T-helper 1 cell (primary cell): ENCODE measurements at places on chromosomes 3 and 15.

DNA sequence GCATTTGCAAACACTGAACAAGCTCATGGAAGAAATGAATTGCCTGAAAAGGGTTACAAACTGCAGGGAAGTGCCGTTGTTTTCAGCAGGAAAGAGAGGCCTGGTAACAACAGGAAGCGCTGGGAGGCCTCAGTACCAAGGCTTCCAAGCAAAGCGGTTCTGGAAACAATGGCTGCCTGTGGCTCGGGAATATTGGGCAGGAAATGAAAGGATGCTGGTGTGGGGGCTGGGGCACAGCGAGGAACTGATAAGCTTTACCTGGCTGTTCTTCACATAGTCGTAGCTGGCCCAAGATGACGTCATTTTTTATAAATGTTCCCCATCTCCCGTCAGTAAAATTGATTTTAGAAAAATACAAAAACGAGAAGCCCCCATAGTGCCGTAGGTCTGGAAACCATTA, 55.9 kb downstream of the ARHGAP31 start:
- DNase-seq = no peak

- no peak for DNase-seq
Observed at GRCh38 chr3:172629470-172629869, 81.4 kb downstream of the NCEH1 start.

DNA sequence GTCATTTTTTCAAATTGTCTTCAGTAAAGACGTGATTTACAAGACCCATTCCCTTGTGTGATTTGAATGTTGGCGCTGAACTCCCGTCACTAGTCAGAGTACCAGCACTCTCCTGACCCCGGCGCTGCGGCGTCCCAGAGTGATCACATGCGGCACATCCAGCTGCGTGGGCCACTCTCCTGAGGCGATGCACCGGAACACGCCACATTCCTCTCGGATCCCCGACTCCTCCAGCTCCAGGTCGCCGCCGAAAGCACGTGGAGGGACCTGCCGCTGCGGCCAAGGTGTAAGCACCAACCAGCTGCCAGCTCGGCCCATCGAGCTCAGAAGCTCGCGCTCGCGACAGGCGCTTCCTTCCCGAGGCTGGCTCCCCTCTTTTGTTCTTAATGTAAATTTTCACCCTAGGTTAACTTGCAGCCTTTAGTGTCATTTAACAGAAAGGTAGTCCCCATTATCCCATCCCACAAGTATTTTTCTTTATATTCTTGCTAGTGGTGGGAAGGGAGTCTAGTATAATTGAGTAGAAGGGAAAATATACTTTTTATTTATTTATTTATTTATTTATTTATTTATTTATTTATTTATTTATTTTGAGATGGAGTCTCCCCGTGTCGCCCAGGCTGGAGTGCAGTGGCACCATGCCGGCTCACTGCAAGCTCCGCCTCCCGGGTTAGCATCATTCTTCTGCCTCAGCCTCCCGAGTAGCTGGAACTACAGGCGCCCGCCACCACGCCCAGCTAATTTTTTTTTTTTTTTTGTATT, 61.7 kb upstream of the VGLL3 start:
- DNase-seq = no peak

DNA sequence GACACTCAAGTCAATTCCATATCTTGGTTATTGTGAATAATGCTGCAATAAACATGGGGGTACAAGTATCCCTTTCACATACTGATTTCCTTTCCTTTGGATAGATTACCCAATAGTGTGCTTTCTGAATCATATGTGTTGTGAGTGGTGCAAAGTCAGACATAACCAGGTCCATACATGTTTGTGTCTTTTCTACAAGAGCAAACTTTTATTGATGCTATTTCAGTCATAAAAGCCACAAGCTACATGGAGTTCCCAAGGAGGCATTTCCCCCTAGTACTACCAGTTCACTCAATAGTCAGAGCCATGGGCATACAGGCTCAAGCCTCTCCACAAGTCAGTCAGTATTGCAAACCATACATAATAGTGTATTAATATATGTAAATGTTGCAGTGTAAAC, 10.1 kb downstream of the CEP63 start:
- no peak for DNase-seq

DNA sequence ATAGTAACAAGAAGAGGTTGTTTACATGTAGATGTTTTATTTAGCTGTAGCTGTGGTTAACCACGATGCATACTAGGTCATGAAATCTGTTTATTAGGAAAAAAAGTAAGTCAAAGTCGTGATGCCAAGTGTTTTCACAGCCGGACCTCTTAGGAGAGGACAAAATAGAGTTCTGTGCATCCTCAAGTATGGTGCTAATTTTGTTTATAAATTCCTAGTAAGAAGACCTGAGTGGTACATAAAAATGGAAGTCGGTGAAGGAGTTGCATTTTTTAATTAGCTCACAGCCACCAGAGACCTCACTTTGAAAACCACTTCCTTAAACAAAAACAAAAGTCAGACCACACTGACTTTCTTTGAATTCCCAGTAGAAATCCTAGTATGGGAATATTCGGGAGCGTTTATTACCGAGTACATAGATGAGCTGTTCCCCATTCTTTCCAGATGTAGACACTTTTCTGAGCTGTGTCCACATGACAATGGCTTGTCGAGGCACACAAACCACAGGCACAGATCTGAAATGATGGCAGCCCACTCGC, 143.6 kb upstream of the UBE2E1 start:
- DNase-seq = no peak

DNA sequence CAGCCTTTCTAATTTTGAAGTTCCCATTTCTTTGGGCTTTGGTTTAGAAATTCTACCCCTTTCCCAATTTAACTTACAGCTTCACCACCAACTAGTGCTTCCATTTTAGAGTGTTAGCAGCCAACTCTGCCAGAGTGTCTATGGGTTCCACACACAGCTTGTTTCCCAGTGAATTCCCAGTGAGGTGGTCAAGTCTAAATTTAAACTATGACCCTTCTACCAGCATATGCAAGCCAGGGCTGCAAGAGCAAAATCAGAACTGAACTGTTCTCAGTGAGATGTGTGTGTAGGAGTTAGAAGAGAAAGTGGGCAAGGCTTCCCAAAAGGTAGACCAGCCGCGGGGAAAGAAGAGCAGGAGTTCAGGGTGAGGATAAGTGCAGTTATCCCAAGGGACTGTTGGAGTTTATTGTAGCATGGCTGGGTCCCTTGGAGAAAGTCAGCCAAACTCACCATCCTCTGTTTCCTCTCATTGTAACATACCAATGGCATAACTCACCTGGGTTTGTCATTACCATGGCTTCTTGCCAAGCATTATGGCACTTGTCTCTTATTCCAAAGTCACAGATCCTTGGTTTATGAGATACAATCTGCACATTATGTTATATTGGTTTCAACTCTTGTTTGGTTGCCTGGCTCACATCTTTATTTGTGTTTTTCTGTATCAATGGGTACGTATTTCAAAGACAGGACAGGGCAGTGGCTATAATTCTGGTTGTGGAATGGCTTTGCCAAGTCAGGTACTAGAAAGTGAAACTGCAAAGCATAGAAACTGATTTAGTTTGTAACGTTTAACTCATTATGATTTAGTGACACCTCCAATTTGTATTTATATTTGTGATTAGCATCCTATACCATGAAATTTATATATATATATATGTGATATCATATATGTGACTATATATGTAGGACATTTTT, 130.2 kb upstream of the UMPS start:
- DNase-seq = no peak

GRCh38 chr3:196217307-196218154, 1.2 kb downstream of the SLC51A start:
- no peak for DNase-seq

DNA sequence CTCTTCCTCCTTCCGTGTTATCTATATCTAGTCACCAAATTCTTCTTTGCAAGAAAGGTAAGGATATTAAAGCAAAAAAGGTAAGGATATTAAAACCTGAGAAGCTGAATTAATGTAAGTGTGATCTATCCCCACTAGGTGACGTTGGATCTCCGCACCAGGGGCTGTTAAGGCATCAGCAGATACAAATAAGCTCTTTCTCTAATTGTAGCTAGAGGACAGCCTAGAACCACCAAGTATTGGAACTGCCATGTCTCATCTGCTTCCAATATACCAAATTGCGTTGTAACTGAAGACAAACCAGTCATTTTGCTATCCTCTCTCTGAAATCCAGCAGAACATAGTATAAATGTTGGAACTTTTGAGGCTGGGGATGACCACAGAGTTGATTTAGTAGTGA, 471.2 kb upstream of the TGFBR2 start:
- DNase-seq = no peak

- DNase-seq = peak; percentile 17
Observed at GRCh38 chr3:72997421-72997961, 880 bp downstream of the PPP4R2 start.

DNA sequence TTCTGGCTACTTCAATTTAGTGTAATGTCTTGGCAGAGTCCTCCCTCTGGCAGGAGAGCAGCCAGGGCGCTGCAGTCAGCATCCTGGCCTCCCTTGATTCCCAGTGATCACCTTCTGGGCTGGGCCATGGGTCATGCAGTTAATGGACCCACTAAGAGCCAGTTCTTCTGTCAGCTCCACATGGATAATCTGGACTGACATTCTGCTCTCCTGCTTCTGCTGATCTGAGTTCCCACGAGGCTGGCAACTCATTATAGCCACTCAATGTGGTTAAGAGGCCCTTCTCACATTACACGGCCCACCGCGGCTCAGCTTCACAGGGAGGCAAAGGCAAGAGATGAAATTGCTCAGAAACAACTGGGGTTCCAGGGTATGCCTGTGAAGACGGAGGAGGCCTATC, 94.0 kb downstream of the WDR76 start:
- no peak for DNase-seq

- no peak for DNase-seq
Observed at GRCh38 chr3:194265505-194265892, 85.6 kb downstream of the CPN2 start.

DNA sequence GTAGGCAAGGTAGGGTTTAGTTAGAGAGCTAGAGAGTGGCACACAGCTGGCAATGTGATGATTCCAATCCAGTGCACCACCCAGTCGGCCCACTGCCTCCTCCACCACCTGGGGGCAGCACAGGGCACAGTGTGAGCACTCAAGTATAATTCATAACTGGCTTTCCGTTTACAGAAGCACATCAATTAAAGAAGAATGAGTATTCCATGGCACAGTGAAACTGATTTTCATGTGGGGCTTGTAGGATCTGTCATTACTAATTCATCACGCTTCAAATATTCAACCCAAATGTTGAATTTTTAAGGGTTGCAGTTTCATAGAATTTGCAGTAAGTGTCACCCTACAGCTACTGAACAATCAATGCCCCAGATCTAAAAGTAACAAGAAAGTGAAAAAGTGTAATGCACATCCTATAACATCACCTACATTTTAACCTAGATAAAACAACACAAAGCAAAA, 149.9 kb downstream of the IGSF11 start:
- peak; percentile 61 for DNase-seq

DNA sequence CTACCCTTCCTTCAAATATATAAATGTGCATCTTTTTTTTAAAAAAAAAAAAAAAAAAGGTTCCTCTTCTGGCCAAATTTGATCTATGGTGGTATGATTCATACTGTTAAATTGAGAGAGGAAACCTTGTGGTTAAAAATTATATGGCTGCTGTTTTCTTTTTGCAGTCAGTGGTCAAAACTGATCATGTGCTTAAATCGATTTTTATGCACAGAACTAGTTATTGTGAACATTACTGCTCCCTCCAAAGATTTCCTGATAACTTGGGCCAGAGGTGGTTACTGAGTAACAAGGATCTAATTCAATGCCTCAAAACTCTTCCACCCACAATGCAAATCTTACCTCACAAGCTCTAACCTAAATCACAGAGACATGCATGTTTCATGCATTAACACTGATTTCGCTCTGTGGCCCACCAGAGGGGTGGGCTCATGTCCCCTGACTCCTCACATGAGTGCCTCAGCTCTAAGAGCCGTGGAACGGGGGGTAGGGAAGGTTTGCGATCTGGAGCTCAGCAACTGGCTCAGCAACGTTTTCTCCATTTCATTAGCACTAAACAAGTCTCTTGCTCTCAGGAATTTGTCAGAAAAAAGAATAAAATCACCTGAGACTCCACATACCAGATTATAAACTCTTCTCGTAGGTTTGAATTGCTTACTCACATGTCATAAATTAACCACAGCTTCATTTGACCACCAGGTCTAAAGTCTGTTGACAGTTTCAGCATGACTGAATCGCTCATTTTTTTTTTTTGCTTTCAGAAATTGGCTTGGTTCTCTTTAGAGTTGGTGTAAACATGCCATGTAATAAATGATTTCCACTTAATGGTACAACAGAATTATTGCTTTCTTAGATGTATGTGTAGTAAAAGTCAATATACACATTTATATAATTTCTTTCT, 280.4 kb downstream of the CD47 start:
- DNase-seq = no peak

DNA sequence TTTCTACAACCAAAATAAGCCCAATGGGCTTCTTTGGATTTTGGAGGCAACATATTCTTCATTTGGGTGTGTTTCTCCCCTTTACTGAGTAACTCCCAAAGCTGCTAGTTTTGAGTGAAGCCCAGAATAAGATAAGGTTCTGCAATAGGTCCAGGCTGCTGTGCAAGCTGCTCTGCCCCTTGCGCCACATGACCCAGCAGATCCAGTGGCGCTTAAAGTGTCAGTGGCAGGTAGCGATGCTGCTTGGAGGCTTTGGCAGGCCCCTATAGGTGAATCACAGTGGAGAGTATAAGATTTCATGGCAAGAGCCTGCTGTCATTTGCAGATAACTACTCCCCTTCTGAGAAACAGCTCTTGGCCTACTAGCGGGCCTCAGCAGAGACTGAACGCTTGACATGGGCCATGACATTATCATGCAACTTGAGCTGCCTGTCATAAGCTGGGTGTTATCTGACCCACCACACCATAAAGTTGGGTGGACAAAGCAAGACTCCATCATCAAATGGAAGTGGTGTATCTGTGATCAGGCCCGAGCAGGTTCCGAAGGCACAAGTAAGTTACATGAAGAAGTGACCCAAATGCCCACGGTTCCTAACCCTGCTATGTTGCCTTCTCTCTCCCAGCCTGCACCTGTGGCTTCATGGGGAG, 88.4 kb upstream of the OXTR start:
- no peak for DNase-seq

DNA sequence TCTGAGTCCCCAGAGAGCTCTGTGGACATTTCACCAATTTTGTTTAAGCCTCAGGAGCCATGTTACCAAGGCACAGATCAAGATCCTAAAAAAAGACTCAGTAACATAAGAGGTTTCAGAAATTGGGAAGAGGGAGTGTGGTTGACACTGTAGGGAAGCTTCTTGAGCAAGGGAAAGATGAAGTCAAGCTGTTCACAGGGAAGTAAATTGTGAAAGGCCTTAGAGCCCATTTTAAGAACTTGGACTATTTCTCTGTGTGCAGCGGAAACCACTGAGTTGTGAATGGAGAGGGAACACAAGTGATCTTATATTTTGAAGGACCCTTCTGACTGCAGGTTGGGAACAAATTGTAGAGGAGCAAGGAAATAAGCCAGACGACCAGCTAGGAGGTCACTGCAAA, 18.7 kb downstream of the BCL2A1 start:
- DNase-seq = no peak

GRCh38 chr15:69820819-69821218, 276.9 kb downstream of the TLE3 start:
- DNase-seq = no peak

DNA sequence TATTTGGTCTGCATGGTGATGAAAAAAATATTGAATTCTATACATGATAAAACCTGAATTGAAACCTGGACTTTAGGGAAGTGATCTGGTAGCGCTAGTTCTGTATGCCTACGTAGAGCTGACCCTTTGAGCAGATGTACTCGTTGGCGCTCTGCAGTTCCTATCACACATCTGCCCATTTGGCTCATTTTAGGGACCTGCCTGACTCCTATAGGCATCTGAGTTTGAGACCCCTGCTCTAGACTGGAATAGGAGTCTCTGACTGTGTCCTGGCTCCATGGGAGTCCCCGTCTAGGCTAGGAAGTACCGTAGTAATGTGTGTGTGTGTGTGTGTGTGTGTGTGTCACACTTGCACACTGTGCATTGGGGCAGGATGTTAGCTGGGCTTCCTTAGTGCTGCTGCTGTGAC, 21.2 kb downstream of the STARD5 start:
- no peak for DNase-seq
